ENCODE measurements at places on chromosomes 5 and 9.

GRCh38 chr9:97548379-97548778 is 46.9 kb downstream of the TMOD1 start:
- no peak for DNase-seq

DNA sequence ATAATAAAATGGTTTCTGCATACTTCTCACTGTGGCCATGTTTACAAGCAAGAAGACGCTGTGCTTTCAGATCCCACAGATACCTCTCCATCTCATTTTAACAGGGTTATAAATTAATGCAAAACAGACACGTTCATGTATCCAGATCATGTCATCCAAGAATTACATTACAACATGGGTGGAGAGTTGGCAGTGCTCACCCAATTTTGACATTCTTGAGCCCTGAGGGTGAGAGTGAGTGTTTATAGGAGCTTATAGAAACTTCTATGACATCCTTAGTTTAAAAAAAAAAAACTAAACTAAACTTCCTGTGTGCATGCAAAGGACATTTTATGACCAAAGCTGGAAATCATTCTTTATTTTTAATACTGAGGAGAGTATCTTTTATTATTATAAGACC is 9.1 kb downstream of the PRKACG start:
- no peak for DNase-seq

- DNase-seq, result no peak
Observed at GRCh38 chr9:21205204-21205603, 1.7 kb downstream of the IFNA10 start.

DNA sequence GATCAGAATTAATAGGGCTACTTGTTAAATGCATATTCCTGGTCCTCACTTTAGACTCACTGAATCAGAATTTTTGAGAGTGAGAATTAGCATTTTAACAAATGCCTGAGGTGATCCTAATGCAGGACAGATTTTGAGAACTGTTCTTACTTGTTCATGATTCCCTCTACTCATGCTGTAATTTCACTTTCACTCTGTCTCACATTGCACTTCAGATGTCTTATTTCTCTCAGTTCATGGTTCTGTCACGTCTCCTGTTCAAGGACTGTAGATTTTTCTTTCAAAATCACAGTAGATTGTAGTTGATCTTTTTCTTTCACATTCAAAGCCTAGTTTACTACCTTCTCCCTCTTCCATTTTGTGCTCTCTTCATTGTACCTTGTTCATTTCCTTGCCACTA is 54.3 kb downstream of the ADGRV1 start:
- DNase-seq, result no peak

All from NCI-H2029 treated with DMSO at 0.1 percent for 48 hours (cell line).